ENCODE measurements at places on chromosomes 3 and 15.

DNA sequence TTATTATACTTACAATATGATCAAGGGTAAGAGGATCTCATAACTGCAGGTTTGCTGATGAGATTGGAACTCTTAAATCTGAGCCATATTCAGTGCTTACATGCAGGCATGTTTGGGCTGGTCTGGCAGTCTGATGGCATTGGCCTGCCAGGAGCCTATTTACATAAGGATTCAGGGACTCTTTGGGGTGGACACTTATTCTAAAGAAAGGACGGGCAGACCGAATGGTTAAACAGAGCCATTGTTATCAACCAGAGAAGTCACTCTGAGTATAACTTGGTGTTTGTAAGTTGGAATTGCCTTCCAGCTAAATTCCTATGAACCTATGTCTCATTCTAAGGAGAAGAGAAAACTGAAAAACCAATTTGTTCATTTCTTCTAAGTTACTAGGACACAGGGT lies 932.8 kb downstream of the IGSF11 start:
- no peak for DNase-seq

- no peak for DNase-seq
Measured at GRCh38 chr15:81101894-81102815, 31.9 kb upstream of the CFAP161 start.

- DNase-seq: no peak
Measured at GRCh38 chr3:51691949-51692348, 14.9 kb upstream of the GRM2 start.

DNA sequence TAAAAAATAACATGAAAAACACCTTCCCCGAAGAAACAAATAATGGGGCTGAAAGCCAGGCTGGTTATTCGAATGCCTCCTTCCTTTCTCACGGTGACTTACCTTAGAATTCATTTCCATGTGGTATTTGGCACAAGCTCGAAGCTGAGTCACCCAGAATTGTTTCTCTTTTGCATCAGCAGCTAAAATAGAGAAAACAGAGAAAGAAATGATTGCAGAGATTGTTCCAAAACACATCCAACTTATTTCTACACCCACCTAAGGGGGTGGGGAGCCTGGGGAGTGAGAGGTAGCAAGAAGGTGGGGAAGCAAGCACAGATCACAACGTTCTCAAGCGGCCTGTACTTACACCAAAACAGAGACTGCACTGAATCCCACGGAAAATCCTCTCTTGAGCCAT lies 104.7 kb downstream of the OSBPL10 start:
- peak; percentile 45 for DNase-seq

DNA sequence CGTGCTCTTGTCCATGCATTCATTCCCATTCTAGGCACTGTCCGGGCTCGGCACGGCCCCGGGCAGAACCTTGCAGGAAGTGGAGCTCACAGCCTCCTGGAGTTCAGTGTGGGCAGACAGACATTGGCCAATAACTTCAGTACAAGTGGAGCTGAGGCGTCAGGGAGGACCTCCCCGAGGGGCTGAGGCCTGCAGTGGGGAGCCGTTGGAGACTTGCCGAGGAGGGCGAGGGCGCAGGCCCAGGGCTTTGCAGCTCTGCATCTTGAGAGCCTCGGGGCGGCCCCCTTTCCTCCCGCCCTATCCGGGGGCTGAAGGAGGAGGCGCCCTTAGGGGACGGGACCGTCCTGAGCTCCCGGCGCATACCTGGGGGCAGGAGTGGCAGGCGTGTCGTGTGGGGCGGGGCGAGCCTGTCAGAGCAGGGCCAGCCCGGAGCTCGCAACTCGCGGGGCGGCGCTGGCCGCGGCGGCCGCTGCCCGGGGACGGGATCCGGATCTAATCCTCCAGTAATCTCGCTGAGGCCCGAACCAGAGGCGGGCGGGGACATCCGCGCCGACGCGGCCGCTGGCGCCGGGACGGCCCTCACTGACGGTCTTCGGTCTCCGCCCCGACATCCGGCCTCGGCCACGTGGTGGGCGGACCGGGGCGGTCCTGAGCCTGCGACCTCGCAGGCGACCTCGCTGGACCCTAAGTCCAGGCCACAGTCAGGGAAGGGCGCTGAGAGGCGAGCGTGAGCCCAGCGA lies at the start of gene ACY1:
TSS of gene ACY1 (plus strand) at position 698 of the 740 bp plus-strand sequence. CDS start 530 bp downstream, outside the sequence.
- DNase-seq: peak; percentile 74

GRCh38 chr15:33910741-33911140 lies 57.6 kb upstream of the CHRM5 start:
- DNase-seq: no peak

DNA sequence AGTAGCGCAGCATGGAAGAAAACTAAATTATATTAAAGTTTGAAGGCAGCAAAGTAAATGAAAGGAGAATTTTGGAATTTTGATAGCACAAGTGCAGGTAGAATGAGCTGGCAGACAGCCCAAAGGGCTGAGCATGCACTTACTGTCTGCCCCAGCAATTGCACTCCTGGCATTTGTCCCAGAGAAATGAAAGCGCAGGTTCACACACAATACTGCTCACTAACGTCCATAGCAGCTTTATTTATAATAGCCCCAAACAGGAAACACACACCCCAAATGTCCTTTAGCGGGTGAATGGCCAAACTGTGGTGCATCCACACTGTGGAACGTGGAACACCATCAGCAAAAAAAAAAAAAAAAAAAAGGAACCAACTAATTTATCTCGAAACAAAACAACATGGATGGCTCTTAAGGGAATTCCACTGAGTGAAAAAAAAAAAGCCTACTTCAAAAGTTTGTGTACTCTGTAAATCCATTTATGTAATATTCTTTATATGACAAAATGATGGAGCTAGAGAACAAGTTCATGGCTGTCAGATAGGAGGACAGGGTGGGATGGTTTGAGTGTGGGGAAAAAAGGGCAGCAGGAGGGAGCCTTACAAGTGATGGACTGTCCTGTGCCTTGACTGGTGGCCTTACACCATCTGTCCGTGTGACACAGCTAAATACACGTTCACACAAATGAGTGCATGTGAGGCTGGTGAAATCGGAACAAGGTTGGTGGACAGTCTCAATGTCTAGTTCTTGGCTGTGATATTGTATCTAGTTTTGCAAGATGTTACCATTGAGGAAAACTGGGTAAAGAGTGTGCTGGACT lies 6.0 kb upstream of the TM2D3 start:
- no peak for DNase-seq

- no peak for DNase-seq
Measured at GRCh38 chr3:145854499-145854898, 306.5 kb downstream of the PLOD2 start.

DNA sequence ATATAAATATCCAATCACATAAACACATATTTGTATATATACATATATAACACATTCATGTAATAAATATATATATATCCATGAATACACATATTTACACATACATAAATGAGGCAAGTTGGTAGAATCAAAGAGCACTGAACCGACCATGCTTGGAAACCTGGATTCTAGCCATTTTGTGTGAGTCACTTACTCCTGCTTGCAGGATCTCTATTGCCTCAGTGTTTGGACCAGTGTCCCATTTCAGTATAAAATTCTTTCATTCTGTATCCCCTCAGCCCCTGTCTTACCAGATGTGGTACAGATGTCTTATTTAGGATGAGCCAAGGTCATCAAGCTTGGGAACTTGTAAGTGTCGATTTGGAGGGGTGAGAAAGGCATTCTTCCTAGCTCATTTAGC lies 391.4 kb upstream of the FRG2C start:
- DNase-seq: no peak

DNA sequence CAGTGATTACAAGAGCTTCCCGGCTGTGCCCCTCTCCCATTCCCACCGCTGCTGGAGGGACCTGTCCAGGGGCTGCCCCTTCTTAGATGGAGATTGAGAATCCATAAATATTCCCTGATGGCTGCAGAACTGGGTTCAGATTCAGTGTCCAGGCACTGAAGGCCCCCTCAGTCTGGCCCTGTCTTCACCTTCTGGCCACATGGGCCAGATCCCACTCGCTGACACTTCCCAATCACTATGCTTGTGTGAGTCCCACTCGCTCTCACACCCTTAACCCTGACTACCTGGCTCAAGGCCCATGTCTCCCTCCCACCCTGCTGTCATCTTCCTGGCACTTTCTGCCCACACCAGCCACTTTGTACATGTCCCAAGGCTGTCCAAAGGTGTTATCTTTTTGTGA lies 15.5 kb upstream of the MRPS22 start:
- DNase-seq: no peak

GRCh38 chr3:24343084-24343783 lies 151.4 kb downstream of the THRB start:
- DNase-seq: no peak

- no peak for DNase-seq
Measured at GRCh38 chr15:85350395-85350794, 30.0 kb upstream of the AKAP13 start.

- DNase-seq: no peak
Measured at GRCh38 chr3:31934018-31934417, 47.0 kb downstream of the OSBPL10 start.

DNA sequence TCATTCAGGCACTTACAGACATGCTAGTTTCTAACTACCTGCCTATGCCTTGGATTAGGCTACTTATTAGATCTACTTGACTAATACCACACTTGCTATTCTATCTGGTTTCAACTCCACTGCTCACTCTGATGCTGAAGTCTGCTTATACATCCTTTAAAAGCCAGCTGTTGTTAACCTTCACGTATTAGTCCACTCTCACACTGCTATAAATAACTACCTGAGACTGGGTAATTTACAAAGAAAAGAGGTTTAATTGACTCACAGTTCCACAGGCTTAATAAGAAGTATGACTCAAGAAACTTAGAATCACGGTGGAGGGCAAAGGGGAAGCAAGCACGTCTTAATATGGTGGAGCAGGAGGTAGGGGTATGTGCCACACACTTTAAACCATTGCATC lies 47.7 kb upstream of the ANKRD28 start:
- no peak for DNase-seq

DNA sequence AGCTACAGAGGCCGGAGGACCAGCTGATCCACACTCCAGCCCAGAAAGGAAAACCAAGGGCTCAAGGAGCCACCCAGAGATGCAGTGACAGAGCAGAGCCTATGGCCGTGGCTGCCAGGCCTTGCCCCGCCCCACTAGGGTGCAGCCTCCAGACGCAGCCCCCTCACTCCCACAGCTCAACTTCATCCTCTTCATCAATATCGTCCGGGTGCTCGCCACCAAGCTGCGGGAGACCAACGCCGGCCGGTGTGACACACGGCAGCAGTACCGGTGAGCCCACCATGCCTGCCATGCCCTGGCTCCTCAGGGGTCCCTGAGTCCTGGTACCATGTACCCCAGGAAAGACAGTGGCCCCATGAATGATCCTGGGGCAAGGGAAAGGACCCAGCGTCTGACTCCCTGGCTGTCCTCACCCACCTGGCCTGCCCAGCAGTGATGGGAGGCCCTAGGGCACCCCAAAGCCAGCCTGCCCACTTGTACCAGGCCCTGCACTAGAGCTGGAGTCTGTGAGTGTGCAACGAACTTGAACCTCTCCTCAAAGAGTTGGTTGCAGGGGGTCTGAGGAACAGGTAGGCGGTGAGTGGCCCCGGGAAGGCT lies 24.2 kb downstream of the PTH1R start:
- no peak for DNase-seq

DNA sequence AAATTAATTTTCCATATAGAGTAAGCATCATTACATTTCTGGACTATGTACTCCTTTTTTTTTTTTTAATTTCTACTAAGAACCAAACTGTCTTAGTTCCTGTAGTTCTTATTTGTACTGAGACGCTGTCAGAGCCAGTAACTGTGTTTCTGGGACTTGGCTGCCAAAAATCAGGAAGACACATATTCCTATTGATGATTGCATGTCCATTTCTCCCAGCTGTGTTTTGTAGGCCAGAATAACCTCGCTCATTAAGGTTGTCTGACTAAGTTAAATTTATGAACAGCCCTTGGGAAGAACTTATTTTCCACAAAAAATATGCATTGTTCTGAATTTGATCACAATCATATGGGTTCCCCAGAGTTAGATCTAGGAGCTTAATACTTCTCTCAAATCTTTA lies 29.5 kb downstream of the PLSCR5 start:
- no peak for DNase-seq

DNA sequence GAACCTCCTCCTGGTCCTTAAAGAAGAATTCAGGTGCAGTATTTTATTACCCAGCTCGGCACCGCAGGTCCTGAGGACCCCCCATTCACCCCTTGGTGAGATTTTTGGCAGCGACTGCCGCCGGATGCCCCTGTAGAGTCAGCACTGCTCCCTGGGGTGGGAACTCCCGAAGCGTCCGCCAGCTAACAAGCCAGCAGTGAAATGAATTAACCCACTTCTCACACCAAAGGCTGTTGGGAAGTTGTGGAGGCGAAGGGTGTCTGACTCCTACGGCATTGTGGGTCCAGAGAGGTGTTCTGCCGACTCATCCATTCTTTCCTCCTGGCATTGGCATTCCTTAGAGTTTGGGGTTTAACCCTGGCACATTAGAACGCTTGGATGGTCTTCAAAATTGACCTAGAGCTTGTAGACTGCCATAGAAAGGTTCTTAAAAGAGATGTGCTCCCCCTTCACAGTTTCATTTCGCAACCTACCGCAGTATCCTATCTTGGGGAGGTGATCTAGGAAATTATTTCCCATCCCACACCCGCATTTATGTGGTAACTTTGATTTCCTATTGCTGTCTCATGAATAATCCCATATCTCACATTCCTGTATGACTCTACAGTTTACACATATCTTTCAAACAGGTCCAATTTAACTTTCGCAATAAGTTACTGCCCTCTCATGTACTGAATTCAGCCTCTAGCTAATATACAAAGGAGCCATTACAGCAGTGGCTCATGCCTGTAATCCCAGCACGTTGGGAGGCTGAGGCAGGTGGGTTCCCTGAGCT lies 879 bp upstream of the EIF5A2 start:
- peak; percentile 14 for DNase-seq

DNA sequence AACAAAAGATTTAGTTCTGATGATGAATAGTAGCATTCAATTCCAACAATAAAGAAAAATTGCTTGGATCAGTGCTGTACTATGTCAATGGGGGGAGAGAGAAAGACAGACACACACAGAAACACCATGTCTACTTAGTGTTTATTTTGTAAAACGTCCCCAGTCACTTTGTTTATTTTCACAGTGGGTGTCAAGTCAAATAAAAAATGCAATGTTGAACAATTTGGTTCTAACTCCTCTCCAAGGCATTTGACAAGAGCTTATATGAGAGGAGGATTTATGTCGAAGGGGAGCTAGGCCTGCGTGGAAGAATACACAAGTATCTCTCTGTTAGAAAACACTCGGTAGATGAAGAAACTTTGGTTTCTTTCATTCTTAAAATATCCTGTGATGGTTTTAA lies 201.7 kb upstream of the SLC2A2 start:
- DNase-seq: no peak
